Heart left ventricle (tissue), 16 donors: ENCODE measurements at places on chromosomes 7 and 10. TPM values are rescaled to one million over a fixed set of nuclear protein-coding genes. Genes with fewer than 3 reads are reported as not detected.

IRF5 gene
- total RNA-seq, result 1.8 TPM

DNA sequence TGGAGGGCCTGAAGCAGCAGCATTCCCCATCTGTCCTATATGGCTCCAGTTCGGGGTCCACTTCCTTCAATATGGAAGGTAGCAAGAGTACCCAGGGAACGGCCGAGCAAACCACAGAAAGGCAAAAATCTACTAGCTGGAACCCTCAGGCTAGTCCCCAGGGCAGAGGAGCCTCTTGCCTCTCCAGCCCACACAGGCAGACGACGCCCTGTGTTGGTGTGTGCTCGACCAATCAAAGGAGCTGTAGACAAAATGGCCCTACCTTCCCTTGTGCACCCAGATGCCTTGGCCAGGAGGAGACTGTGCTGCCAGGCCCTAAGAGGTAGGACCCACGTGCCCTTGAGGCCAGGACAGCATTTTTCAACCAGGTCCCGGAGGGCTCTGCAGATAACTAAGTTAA, 91.5 kb downstream of the FAM53B start:
- DNase-seq, result no peak

BTBD16 gene
- 0.25 TPM for total RNA-seq

DNA sequence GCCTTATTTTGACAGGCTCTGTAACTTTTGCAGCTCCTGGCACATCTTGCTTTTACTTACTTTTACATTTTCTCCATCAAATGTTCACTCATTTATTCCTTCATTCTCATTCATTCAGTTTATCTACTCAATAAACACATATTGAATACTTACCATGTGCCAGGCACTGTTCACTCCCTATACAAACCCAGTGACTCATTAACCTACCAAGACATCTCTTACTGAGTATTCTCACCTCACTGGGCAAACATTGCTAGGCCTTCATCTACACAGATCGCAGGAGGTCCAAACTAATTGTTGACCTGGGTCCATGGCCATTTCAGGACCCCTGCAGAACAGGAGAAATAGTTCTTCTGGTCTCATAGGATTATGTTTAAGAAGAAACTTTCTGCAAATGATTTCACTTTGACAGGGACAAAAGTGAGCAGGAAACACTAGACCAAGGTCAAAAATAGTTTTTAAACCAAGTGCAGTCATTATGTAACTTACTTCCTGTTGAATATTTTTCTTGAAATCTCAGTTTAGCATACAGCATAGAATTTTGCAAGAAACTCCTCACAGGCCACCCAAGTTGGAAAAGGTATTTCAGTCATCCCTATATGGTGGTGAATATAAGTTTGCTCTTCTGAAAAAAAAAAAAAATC, 17.6 kb downstream of the SLC26A4 start:
- no peak for DNase-seq

- DNase-seq, result no peak
Observed at GRCh38 chr10:36118314-36118713, 476.2 kb upstream of the FZD8 start.

DNA sequence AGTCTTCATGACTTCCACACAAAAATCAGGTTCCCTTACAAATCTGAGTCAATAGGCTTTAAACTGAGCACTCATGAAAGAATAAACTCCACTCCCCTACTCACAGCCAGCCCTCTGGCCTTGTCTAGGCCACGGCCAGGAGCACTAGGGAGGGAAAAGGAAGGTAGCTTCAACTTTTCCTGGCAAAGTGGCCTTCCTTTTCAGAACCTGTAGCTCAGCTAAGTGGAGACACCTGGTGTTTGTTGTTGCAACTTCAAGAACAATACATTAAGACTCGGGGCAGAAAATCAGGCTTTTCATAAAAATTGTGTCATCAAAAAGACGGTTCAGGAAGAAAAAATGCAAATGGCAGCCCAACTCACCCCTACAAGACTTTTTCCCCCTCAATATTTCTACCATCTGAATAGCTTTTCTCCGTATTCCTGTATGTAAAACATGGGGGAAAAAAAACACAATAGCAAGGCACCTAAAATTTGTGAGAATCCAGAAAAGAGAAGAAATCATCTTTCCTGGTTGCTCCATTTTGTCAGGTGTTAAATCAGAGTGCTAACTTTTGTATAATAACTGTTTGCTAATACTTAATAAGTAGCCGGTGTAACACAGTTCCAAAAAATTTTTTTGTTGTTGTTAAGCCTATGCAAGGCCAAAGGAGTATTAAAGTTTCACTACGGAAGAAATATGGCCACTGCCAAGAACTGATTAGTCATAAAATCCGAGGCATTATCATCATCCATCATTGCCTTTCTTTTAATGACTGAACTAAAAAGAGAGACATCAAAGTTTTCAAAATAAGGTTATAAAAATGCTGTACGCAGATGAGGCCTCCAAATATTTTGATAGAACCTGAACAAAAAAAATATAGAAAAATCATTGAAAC, 66.2 kb upstream of the ARID5B start:
- no peak for DNase-seq

- no peak for DNase-seq
Observed at GRCh38 chr7:129197771-129198170, 9.3 kb downstream of the SMO start.

- no peak for DNase-seq
Observed at GRCh38 chr7:90250601-90251303, 5.8 kb downstream of the CFAP69 start.
